ENCODE measurements at places on chromosomes 5 and 9.

GRCh38 chr9:36738318-36738976 lies 165.8 kb downstream of the MELK start:
- DNase-seq: no peak

DNA sequence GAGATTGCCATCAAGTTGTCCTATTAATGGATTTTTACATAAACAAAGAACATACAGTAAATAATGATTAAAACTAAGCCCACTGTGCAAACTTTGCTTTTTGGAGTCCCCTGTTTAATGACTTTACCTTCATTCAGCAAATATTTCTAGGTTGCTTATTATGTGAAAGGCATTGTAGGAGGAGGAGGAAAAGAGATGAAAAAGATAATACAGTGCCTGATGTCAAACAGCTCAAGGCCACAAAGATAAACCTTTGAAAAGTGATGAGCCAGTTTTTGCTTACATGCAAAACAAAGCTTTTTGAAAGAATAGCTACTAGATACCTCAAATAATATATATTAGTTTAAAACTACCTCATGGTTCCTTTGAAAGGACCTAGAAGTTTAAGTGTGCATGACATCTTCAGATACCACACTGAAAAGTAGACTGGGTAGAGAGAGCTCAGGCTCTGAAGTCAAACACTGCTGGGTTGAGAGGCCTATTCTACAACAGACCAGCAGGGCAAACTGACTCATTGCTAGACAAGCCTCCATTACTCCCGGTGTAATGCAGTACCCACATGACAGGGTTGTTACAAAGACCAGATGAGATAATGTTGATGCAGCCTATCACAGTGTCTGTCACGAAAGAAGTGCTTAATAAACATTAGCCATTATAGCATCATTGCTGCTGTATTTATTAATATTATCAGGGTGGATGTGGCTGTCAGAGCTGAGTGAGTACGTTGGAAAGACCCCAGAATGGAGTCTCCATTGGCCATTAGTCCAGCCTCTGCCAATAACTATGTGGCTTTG lies 11.8 kb downstream of the DEPDC1B start:
- peak; percentile 19 for DNase-seq

- DNase-seq: peak; percentile 70
These were observed 106.4 kb downstream of the ERCC6L2 start for GRCh38 chr9:95981761-95982390.

DNA sequence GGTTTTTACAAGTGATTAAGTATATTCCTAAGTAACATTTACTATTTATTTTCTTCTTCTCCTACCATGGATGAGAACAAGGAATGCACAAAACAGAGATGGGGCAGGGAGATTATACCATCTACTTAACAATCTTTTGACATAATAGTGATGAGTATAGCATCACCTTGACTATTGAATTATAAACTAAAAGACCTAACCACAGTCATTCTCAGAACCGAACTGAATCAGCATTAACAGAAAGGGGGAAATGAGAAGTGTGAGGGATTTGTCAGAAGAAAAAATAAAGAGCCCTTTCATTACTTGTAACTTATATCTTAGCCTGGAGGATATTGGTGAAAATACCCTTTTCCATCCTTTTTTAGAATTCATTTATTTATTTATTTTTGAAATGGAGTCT lies 21.9 kb downstream of the OR2Y1 start:
- no peak for DNase-seq

DNA sequence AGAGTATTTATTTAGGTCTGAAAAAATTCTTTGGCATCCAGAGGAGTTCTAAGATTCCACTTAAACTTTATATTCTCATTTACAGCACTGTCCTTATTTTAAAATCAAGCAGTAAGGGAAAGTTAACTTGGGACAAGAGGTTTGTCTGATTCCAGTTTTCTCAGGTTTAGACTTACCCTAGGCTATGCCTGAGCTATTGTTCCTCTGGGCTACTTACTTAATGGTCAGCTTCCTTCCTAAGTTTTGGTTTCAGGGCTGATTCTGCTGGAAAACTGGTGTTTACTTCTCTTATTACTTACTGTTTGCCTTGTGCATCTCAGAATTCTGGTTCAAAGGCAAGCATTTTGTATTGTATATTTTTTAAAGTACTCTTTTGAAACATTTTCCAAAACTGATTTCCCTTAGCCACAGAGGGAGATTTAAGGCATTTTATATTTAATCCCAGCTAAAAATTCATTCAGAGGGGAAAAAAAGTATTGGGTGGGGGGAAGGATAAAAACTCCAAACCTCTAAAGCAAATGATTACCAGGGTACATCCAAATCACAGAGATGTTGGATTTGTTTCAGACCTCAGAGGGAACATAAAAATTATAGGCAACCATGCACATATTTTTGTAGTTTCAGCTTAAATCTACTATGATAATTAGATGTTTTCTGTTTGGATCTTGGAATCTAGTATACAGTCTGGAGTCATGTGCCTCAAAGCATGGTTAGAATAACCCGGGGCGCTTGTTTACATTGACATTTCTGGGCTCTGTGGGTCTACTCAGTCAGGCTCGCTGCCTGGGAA lies 290.0 kb downstream of the ARHGAP26 start:
- no peak for DNase-seq

DNA sequence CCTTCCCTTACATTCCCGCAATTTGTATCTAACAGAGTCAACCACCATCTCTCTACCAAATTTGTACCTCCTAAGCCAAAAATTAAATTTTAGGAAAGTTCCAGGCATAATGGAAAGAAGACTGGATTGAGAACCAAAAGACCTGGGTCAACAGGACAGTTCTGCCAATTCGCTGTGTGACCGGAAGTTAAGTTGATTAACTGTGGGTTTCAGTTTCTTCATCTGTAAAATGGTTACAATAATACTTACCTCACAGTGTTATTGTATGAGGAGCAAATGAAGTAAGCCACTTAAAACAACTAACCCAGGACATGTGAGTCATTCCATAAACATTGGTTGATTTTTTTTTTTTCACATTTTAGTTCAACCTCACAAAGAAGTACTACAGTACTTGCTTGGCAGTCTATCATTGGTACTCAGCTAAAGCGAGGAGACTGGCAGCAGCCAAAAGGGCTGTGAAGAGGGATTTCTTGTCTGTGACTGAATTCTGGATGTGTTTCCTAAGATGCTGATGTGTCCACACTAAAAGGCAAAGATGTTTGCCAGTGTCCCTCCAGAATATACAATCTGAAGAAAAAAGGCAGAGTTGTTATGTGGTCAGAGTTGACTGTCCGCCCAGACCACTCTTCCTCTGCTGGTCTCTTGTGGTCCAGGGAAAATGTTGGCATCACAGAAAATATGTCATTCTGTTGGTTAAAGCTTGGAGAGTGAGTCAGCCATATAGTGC lies 198.6 kb downstream of the TLE1 start:
- DNase-seq: no peak

- no peak for DNase-seq
These were observed 5.3 kb downstream of the SARDH start for GRCh38 chr9:133732639-133733408.

- no peak for DNase-seq
These were observed 490.2 kb downstream of the EBF1 start for GRCh38 chr5:158609333-158610050.

DNA sequence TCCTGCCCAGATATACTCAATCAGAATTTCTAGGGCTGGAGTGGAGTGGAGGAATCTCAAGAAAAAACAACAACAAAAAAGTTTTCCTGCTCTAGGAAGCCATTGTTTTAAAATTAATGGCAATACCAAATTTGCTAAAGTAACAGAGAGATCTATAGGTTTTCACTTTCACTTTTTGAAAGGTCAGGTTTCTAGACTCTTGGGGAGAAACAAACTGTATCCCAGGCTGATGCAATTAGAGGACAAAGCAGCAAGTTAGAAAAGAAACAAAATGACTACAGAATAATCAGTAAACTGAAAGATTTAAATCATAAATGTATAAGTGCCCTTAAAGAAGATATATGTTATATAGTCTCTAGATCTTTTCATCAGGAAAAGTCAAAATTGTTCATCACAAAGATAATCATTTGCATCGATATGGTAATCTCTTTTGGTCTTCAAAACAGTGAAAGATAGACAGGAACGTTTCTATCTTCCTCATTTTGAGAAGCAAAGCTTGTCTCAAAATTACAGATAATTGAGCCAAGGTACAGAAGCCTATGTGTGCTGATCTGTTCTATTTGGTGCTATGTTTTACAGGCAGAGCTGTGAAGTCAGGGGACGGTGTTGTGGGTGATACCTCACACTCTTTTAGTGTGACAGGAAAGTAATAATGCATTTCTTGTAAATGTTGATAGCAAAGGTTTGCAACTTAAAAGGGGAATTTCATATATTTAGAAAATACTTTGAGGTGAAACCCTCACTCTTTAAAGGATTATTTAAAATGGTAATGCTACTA lies 1746.6 kb upstream of the C9orf72 start:
- no peak for DNase-seq

DNA sequence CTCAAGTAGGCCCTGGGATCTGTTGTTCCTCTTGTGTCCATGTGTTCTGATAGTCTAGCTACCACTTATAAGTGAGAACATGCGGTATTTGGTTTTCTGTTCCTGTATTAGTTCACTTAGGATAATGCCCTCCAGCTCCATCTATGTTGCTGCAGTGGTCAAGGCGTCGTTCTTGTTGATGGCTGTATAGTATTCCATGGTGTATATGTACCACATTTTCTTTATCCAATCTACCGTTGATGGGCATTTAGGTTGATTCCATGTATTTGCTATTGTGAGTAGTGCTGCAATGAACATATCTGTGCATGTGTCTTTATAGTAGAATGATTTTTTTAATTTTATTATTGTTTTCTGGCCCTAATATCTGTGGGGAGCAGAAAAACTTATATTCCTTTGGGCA lies 74.3 kb downstream of the MAT2B start:
- no peak for DNase-seq

DNA sequence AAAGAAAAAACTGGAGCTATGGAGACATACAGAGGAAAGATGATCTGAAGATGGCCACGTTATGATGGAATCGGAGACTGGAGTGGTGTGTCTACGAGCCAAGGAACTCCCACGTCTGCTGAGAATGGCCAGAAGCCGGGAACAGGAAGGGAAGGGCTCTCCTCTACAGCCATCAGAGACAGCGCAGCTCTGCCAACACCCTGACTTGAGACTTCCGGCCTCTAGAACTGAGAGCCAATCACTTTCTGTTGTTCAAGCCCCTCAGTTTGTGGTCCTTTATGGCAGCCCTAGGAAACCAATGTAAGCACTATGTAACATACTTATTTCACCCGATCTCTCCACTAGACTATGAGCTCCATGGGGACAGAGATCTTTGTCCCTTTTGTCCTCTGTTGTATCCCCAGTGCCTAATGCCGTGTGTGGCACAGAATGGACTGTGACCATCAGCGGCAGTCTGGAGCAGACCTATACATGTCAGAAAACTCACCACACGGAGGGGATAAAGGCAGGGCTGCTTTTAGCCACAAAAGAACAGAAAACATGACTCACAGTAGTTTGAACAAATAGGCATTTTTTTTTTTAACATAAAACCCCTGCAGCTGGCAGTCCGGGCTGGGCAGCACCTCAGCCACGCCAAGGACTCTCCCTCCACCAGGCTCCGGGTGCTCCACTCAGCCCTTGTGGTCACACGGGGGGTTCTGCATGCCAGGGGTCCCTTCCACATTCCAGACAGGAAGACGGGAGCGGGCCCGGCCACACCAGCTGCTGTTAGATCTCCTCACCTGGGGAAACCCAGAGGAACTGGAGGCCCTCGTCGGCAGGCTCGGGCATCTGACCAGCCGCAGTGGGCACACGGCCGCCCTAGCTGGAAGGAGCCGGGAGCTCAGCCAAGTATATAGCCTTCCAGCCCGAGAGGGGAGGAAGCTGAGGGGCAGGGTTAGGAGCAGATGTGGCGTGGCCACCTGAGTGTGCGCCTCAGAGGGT lies 16.1 kb upstream of the MXD3 start:
- DNase-seq: peak; percentile 34

- DNase-seq: peak; percentile 30
These were observed 222.6 kb downstream of the ROR2 start for GRCh38 chr9:91727316-91727861.

DNA sequence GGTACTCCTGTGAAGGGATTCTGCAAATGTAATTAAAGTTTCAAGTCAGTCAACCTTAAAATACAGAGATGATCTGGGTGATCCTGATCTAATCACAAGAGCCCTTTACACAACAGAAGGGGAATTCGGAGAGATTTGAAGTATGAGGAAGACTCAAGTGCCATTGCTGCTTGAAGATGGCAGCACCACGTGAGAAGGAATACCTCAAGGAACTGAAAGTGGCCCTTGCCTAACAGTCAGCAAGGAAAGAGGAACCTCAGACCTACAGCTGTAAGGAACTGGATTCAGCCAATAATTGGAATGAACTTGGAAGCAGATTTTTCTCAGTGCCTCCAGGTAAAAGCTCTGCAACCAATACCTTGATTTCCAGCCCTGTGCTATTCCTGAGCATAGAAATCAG lies 87.4 kb downstream of the THBS4 start:
- no peak for DNase-seq

DNA sequence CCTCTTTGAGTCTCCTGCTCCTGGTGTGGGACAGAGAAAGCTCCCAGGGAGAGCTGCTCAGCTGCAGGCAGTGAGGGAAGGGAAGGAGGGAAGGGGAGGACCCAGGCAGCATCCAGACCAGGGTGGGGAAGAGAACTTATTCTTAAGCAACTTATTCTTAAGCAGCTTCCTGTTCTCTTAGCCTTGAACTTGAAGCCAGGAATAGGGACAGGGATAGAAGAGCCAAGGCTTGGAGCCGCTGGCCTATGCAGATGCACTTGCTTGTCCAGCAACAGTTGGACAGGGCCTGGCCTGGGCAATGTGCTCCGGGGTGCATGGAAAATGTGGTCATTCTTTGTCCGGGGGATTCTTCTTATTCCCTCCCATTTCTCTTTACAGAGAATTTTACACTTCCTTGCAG lies 31.4 kb upstream of the SPTLC1 start:
- DNase-seq: no peak

GRCh38 chr5:132099076-132099748 lies 25.6 kb downstream of the CSF2 start:
- DNase-seq: peak; percentile 87

- no peak for DNase-seq
These were observed 20.9 kb downstream of the DUSP1 start for GRCh38 chr5:172749881-172750633.

- DNase-seq: no peak
These were observed 89.3 kb downstream of the NTRK2 start for GRCh38 chr9:84758817-84759216.

GRCh38 chr9:38370176-38370575 lies 22.3 kb upstream of the ALDH1B1 start:
- DNase-seq: no peak

- DNase-seq: no peak
These were observed 15.4 kb downstream of the IARS1 start for GRCh38 chr9:92278110-92278509.

GRCh38 chr5:52842111-52842510 lies 54.4 kb downstream of the ITGA1 start:
- DNase-seq: no peak

All from CD4-positive, alpha-beta T cell treated with Interleukin-4 for 4 hours (primary cell).